ENCODE measurements at places on chromosomes 5 and 9. TPM values are rescaled to one million over a fixed set of nuclear protein-coding genes. Genes with fewer than 3 reads are reported as not detected.

- no peak overlapping the region for H3K4me3 ChIP-seq
- H3K27ac ChIP-seq = no peak overlapping the region
- H3K27me3 ChIP-seq = no peaks in the 10 kb centered on the region
- no peak for DNase-seq
- no peaks in the 10 kb centered on the region for H3K4me1 ChIP-seq
- no peaks in the 10 kb centered on the region for H3K36me3 ChIP-seq
Observed at GRCh38 chr9:105444130-105444529, 3.7 kb upstream of the FSD1L start.

GRCh38 chr9:124041817-124042116 lies 30.2 kb downstream of the LHX2 start:
- no peaks in the 10 kb centered on the region for H3K36me3 ChIP-seq
- no peak overlapping the region for H3K27ac ChIP-seq
- H3K4me1 ChIP-seq = peaks cover 4% of the 10 kb centered on the region
- DNase-seq = no peak
- no peak overlapping the region for H3K4me3 ChIP-seq

DNA sequence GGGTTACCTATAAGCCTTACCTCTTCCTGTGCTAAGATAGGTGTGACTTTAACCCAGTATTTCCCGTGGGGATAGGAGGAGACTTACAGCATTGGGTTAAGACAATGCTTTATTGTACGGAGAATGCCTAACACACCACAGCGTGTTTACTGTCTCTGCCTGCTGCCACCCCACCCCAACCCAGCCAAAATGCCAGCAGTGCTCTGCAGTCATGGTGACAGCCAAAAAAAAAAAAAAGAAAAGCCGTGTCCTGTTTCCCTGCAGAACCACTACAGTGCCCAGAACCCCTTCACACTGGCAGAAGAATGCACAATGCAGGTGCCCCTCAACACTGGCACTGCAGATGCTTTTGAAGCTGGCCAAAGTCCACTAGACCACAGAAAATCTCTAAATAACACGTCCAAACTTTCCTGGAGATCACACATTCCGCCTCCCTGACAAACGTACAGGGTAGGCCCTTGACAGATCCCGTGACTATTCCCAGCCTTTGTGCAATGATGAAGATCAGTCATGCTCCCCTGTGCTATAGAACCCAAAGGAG lies 102.2 kb downstream of the SERINC5 start:
- no peak overlapping the region for H3K4me3 ChIP-seq
- H3K36me3 ChIP-seq = no peaks in the 10 kb centered on the region
- H3K27ac ChIP-seq = no peak overlapping the region
- DNase-seq = peak; percentile 41
- H3K27me3 ChIP-seq = no peaks in the 10 kb centered on the region
- peaks cover 9% of the 10 kb centered on the region for H3K4me1 ChIP-seq

GRCh38 chr9:114757984-114758383 lies 47.9 kb downstream of the TNFSF15 start:
- DNase-seq = peak; percentile 17
- H3K36me3 ChIP-seq = no peaks in the 10 kb centered on the region
- peaks cover 3% of the 10 kb centered on the region for H3K4me1 ChIP-seq
- no peak overlapping the region for H3K4me3 ChIP-seq

C8G gene
- not detected for total RNA-seq

CATSPER3 gene
- not detected for total RNA-seq

IFNA21 gene
- not detected for total RNA-seq

KIF4B gene
- 0.02 TPM for total RNA-seq

Measured in SJCRH30 (cell line).